Left ventricle myocardium inferior (tissue), 1 donor: ENCODE measurements at places on chromosomes 16 and 17. TPM values are rescaled to one million over a fixed set of nuclear protein-coding genes. Genes with fewer than 3 reads are reported as not detected.

Gene GHDC
- total RNA-seq = 8.4 TPM

GRCh38 chr17:9959377-9959981 is 54.4 kb upstream of the RCVRN start:
- no peak for DNase-seq
- peaks cover 13% of the 10 kb centered on the region for H3K4me1 ChIP-seq
- H3K36me3 ChIP-seq = peaks cover 10% of the 10 kb centered on the region
- H3K27ac ChIP-seq = no peak overlapping the region

DNA sequence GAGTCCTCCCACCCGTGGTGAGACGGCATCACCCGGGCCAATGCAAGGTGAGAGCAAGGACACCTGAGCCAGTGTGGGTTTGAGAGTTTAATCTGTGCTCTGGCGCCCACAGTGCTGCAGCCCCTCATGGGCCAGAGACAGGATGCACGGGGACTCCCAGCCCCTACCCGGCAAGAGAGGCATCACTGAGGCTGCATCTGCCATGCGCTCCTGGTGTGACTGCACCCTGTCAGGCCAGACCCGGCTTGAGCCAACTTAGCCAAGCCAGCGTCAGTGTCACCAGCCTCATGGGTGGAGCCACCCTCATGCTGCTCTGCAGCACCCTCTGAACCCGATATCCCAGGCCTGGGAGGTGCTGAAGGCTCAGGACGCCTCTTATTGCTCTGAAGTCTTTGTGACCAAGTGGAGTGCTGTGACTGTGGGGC is 1.3 kb upstream of the BRICD5 start:
- H3K4me3 ChIP-seq = peak overlapping the region; percentile 95
- H3K27ac ChIP-seq = peak overlapping the region; percentile 93
- DNase-seq = no peak
- H3K27me3 ChIP-seq = no peaks in the 10 kb centered on the region

Gene ORAI3
- 12.2 TPM for total RNA-seq

DNA sequence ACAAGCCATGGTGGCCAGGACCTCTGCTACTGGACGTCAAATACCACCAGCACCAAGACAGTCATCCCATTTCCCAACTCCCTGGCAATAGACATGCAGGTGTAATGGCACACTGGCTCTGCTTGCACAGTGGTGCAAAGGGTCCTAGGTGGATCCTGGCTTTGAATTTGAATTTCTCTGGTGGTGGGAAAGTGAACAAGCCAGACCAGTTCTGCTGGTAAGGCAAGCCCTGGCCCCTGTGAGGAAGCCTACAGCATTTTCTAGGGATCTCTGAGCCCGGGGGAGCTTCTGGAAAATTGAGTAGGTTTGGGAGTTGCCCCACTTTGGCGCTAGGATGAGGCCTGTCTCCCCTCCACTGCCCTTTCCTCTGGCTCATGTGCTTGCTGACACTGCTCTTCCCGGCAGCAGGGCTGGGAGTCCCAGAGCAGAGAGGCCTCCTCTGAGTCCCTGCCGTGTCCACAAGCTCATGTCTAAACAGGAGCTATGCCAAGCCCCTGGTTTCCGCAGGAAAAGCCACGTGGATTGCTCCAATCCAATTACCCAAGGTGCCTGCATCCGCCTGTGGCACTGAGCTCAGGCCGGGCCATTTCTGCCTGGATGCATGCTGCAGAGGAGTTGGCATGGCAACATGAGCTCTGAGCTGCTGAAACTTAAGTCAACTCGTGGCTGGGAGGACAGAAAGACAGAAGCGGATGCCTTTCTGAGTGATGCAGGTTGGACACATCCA is 67.0 kb downstream of the PRMT7 start:
- no peak overlapping the region for H3K4me3 ChIP-seq
- no peak for DNase-seq
- no peak overlapping the region for H3K27ac ChIP-seq
- no peaks in the 10 kb centered on the region for H3K36me3 ChIP-seq
- H3K27me3 ChIP-seq = no peaks in the 10 kb centered on the region

- H3K27ac ChIP-seq = peak overlapping the region; percentile 8
- peaks cover 34% of the 10 kb centered on the region for H3K27me3 ChIP-seq
- H3K4me3 ChIP-seq = peak overlapping the region; percentile 66
- peaks cover 43% of the 10 kb centered on the region for H3K4me1 ChIP-seq
- no peak for DNase-seq
- no peaks in the 10 kb centered on the region for H3K36me3 ChIP-seq
Observed at GRCh38 chr17:42180411-42180921, 476 bp downstream of the KCNH4 start.

Gene NQO1
- 22.7 TPM for total RNA-seq
